ENCODE measurements at places on chromosomes 6 and 20.

DNA sequence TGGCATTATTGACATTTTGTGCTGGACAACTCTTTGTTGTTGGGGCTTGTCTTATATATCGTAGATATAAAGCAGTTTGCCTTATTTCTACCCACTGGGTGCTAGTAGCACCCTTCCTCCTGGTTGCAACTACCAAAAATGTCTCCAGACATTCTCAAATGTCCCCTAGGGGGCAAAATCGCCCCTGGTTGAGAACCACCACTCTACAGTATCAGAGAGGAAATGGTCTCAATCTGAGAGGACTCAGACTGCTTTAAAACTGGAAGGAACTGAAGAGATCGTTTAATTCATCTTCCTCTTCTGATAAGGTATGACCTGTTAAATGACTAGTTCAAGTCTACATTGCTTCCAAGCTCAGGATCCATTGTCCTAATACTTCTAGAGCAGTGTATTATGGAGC, 14.9 kb downstream of the SH3BGRL2 start:
- no peak for DNase-seq

- no peak for DNase-seq
These were observed 1.3 kb downstream of the PCNA start for GRCh38 chr20:5118220-5119142.

GRCh38 chr6:56933650-56934049, 21.3 kb upstream of the BEND6 start:
- no peak for DNase-seq

GRCh38 chr6:37182736-37183590, 13.0 kb downstream of the PIM1 start:
- DNase-seq: peak; percentile 57

DNA sequence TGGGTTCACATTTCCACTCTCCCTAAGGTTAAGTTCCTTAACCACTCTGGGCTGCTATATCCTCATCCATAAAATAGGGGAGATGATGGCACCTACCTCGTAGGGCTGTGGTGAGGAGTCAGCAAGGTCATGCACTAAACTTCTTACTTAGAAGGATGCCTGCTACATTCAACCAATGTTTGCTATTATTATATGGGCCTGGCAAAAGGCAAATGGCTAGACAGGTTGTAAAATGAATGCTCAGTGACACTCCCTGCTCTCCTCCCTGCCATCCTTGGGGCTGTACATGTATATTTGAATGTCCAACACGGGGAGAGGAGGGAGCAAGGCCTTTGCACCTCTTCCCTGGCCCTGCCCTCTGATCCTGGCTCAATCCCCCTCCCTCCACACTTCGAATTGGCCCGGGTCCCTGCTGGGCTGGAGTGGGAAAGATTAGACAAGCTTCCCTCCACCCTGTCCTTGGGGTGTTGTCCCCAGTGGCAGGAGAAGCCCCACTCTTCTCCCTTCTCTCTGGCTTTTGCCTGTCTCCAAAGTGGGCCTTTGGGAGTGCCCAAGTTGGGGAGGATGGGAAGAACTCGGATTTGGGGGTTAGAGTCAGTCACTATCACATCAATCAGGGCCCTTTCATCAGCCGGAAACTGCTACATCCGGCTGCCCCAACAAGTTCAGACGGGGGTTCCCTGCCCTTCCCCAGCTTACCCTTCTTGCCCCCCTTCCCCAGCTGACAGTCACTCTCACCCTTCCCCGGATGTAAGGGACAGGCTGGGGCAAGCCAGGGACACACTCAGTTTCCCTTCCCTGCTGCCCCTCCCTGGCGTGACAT, 36.3 kb upstream of the VEGFA start:
- DNase-seq: no peak

- no peak for DNase-seq
These were observed 31.5 kb upstream of the ASF1A start for GRCh38 chr6:118862443-118862842.

- no peak for DNase-seq
These were observed 224.4 kb downstream of the OGFRL1 start for GRCh38 chr6:71513036-71513435.

GRCh38 chr6:130602151-130602770, 224.9 kb upstream of the SMLR1 start:
- DNase-seq: no peak

GRCh38 chr6:103367212-103367611, 1492.5 kb downstream of the HACE1 start:
- no peak for DNase-seq

GRCh38 chr6:7111095-7111690, 3.4 kb downstream of the RREB1 start:
- DNase-seq: no peak

DNA sequence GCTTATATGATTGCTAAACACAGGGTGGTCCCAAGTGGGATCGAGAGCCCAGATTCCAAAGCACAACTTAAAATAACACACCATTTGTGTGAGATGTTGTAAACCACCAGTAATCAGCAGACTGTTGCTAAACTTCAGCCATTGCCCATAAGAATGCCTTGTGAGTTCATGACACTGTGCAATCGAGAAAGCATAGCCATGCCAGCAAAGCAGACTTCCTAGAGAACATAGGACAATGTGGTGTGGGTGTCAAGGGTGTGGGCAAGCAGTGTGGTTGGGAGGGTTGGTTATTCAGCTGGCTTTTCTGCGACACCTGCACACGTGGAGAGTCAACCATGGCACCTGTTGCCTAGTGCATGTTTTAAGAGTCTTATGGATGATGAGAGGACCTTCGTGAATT, 16.1 kb upstream of the CALHM6 start:
- DNase-seq: no peak

DNA sequence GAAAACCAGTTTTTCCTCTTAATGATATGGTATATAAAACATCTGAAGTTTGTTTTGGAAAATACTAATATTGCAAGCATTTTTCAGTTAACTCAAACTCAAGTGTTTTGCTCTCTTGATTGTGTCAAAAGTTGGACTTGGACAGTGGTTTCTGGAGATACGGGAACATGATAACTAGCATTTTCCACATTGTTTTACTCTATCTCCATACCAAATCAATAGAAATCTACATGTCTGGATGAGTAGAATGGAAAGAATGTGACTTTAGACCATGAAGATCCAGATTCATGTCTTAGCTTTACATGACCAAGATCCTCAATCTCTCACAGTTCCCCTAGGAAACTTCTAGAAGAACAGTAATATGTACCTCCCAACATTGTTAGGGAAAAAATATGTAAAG, 22.2 kb upstream of the FBXO30 start:
- DNase-seq: no peak

DNA sequence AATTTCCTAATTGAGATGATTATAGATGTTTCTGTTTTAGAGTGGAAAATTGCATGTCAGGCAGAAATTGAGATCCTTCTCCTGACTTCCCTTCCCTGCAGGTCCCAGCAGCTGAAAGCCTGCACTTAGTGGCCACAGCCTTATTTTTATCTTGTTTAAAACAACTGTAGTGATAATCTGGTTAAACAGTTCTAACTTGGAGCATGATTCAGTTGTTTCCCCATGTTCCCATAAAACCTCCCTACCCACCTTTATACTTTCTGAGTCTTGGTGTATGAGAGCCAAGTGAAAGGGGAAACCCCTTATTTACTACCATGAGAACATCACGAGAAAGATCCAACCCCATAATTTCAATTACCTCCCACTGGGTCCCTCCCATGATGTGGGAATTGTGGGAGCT, 195.2 kb downstream of the SLC16A10 start:
- no peak for DNase-seq

DNA sequence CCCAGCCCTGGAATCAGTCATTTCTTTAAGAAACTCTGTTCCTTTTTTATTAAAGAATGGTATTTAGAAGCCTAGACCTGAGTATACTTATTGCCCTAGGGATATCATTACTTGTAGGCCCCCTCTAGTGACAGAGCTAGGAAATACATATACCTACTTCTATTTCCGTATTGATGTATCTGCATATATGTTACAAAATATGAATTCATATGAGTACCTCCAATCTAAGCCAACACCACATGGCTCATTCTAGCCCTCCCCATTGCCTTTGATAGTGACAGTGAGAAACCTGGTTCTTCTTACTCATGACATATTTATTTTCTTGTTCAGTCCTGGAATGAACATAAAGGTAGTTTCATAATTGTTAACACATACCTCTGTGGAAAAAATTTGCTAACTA, 137.2 kb downstream of the FARS2 start:
- DNase-seq: peak; percentile 39

DNA sequence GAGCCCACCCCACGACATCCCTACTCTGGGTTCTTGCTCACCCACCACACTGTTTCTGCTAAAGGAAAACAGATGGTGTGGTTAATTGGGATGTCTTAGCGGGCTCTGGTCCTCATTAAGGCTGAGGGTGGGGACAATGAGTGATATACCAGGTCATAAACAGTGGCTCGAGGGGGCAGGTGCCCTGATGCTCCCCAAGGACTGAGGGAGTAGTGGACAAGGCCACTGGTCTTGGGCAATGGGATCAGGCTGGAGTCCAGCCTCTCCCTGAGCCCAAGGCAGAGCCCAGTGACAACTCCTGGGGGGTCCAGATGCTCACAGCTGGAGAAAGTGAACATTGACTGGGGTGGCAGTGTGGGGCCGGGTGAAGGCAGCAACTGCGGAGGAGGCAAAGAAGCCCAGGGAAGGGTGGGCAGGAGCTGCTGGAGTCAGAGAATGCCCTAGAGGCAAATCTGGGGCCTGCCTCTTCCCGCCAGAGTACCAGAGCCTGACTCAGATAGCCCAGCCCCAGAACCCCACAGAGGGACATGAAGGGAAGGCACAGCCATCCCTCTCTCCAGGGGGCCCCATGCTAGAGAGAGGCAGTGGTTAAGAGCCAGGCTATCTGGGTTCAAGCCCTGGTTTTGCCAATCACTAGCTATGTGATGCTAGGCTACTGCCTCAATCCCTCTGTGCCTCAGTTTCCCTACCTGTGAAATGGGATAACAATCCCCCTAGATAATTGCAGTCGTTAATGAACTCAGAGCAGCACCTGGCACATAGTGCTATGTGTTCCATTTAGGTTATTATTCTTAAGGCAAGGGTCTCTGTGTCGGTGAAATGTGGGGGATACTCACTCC, 72.3 kb downstream of the MRPL14 start:
- DNase-seq: no peak
